ENCODE measurements at places on chromosomes 7 and 10.

DNA sequence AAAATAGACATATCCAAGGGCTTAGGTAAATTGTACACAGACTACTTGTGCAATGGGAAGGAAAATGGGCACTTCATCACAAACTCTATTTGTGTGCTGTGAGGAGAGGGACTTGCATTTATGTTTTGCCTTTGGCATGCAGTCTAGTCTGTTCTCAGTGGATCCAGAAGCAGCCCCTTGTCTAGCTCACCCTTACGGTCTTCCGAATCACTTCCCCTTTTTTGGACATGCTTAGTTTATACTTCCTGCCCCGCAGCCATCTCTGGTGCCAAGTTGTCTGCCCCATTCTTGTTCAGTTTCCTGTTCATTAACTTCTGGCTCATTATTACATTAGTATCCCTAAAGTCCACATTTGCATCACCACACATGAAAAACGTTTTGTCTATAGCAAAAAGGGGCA is 161.6 kb downstream of the NRCAM start:
- DNase-seq = no peak

- no peak for DNase-seq
Measured at GRCh38 chr7:117134889-117135552, 181.7 kb downstream of the ST7 start.

DNA sequence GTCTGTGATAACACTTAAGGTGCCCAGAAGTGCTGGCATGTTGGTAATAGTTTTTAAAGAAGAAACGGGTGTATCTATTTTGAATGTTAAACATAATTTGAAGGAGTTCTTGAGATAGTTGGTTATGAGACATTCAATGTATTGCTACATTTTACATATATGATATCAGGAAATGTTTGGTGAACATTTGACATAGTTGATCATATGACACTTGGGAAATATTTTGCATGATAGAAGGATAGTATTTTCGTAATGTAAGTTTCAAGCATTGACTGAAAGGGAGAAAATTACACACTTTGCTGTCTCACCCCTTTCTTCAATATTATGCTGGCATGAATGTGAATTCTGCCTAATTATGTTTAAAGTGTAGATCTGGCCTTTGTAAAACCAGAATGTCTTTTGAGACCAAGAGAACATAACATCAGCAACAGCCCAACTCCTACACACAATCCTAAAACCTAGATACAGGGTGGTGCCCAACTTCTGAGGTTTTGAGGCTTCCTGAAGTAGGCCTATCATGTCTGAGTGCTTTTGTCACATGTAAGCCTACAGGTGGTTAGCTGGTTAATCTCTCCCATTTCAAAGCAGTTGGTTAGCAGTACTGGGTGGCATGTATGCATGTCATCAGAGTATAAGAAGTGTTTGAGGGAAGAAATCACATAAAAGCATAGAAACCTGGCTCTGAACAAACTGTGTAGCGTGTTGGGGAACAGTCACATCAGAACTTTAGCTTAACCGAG is 2.1 kb downstream of the ADD3 start:
- no peak for DNase-seq

DNA sequence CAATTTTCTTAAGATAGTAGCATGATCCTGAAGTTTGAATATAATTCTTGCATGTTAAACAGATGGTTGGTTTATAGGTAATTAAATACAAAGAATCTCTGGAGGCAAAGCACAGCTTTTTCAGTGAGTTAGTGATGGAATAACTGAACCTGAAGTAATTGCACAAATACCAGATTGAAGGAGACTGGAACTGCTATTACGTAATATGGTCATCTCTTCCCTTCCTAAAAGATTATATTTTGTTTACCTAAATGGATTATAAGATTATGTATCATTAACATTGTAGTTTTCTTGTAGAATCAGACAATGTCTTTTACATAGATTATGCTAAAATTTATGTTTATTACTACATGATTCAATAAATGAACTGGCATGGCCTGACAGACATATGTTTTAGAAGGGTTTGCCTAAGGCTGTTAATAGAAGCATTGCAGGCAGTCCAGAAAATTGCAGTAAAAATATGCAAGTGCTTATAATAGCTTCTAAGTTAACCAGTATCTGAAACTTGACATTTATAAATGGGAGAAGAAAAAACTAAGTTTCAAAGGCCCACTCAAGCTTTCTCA is 35.8 kb upstream of the GPR37 start:
- no peak for DNase-seq

GRCh38 chr10:6877722-6878392 is 297.8 kb upstream of the PRKCQ start:
- DNase-seq = peak; percentile 0

DNA sequence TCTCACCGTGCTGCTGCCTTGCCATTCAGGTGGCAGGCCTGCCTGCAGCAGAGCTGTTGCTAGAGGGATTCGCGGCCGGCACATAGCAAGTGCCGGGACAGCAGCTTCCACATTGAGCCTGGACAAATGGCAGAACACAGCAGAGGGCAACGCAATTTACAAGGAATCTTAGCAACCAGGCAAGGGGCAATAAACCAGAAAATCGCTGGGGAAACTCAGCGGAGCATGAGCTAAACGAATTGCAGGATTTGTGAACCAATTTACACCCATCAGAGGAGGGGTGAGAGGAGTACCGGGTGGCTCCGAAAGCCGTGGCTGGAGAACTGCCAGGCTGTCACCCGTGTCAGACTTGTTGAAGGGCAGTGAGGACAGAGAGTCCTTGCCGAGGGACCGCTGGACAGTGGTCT is 58.6 kb upstream of the LOXL4 start:
- no peak for DNase-seq

- DNase-seq = no peak
Measured at GRCh38 chr10:71312811-71313789, 6.0 kb upstream of the SLC29A3 start.

DNA sequence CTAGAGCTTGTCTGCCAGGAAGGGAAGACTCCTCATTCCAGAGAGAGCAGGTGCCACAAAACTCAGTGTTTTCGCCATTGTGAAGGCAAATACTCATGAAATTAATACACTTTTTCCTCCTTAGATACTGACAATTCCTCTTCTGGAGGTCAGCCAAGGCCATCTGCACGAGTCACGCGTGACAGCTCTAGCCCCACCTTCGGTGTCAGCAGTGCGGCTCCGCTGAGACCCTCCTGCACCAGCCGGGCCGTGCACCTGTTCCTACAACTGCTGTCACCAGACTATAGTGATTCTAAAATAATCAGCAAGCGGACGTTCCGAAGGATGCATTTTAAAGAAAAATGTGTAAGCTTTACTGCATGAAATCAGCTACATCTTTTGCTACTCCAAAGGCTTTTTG is 127.7 kb downstream of the DIP2C start:
- DNase-seq = no peak

DNA sequence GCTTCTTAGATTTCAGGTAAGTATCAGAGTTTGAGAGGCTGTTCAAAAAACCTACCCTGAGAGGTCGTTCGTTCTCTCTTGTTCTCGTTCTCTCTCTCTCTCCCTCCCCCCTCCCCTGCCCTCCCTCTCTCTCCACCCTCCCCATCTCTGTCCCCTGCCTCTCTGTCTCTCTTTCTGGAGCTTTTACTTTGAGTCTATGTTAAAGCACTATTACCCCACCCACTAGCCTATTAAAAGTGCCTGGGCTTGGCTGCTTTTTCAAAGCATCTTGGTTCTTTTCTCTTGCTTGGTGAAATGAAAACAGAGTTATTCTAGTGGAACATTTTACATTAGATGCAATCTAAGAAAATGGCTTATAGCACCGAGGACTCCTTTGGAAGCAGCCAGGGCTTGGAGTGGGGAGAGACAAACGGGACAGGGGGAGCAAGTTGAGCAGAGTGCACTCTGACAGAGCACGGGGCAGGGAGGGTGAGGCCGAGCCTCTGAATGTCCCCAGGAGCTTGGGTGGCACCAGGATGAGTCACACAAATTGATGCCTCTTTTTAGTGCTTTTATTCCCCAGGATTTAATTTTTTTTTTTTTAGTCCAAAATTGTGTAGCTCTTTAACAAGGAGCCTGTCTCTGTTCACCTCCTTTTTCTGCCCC is 134.3 kb downstream of the CFAP58 start:
- peak; percentile 12 for DNase-seq

- no peak for DNase-seq
Measured at GRCh38 chr7:108010377-108010776, 7.4 kb upstream of the LAMB1 start.

- peak; percentile 11 for DNase-seq
Measured at GRCh38 chr10:117936566-117936965, 110.2 kb downstream of the RAB11FIP2 start.

GRCh38 chr7:77685233-77685632 is 11.0 kb upstream of the RSBN1L start:
- no peak for DNase-seq

DNA sequence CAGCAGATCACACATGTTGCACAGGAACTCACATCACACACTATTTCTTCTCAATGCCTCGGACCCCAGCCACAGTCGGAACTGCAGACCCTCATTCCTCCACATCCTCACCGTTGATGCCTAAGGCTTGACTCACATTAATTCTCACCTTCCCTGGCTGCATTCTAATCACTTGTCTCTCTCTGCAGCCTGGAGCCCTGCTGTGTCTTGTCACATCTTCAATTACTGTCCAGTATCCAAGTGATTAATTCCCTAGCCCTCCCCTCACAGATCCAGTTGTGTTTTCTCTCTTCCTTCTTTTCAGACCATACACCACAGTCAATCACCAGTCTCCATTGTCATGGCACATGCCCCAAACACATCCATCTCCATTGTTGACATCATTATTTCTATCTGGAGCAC is 592.4 kb upstream of the IGFBP3 start:
- DNase-seq = no peak

GRCh38 chr7:30906515-30907240 is 5.0 kb upstream of the AQP1 start:
- peak; percentile 49 for DNase-seq

DNA sequence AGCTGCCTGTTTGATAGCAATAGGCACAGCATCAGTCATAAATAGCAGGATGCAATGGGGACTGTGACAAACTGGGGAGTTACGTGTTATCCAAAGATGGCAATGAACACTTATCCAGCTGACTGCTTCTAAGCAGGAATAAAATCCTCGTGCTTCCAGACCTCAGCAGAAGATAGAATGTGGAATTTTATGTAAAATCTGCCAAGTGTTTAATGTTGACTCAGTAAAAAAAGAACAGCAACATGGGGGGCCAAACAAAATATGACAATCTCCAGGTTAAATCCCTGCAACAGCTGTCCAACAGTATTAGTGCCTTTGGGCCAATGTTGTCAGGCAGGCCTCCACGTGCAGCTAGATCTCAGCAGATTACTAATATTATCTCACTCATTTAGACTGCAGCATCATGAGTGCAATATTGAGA is 127.3 kb downstream of the SEMA3C start:
- DNase-seq = no peak

- peak; percentile 97 for DNase-seq
Measured at GRCh38 chr10:3468919-3469638, 296.5 kb upstream of the PITRM1 start.

- DNase-seq = peak; percentile 10
Measured at GRCh38 chr7:1290026-1290678, 57.5 kb downstream of the UNCX start.
